ENCODE measurements at places on chromosomes 7 and 10. TPM values are rescaled to one million over a fixed set of nuclear protein-coding genes. Genes with fewer than 3 reads are reported as not detected.

Gene MRLN
- not detected for total RNA-seq

Gene PRRT4
- 1.3 TPM for total RNA-seq

Gene THNSL1
- 3.0 TPM for total RNA-seq

Gene TNS3
- 5.7 TPM for total RNA-seq

Measured in hair follicular keratinocyte (primary cell).